ENCODE measurements at places on chromosomes 1 and 21. TPM values are rescaled to one million over a fixed set of nuclear protein-coding genes. Genes with fewer than 3 reads are reported as not detected.

NKAIN1 gene
- 2.2 TPM for polyA plus RNA-seq

KIF26B gene
- polyA plus RNA-seq = 2.4 TPM

IQCC gene
- 2.9 TPM for polyA plus RNA-seq

NID1 gene
- 167 TPM for polyA plus RNA-seq

APCS gene
- polyA plus RNA-seq = not detected

TNFRSF18 gene
- polyA plus RNA-seq = 2.1 TPM

JAM2 gene
- 41.9 TPM for polyA plus RNA-seq

PEX19 gene
- 42.5 TPM for polyA plus RNA-seq

- peak; percentile 85 for DNase-seq
These were observed 25.5 kb downstream of the CAPN9 start for GRCh38 chr1:230772457-230773395.

GRCh38 chr1:62309906-62310305, 9.3 kb downstream of the KANK4 start:
- DNase-seq = no peak

DNA sequence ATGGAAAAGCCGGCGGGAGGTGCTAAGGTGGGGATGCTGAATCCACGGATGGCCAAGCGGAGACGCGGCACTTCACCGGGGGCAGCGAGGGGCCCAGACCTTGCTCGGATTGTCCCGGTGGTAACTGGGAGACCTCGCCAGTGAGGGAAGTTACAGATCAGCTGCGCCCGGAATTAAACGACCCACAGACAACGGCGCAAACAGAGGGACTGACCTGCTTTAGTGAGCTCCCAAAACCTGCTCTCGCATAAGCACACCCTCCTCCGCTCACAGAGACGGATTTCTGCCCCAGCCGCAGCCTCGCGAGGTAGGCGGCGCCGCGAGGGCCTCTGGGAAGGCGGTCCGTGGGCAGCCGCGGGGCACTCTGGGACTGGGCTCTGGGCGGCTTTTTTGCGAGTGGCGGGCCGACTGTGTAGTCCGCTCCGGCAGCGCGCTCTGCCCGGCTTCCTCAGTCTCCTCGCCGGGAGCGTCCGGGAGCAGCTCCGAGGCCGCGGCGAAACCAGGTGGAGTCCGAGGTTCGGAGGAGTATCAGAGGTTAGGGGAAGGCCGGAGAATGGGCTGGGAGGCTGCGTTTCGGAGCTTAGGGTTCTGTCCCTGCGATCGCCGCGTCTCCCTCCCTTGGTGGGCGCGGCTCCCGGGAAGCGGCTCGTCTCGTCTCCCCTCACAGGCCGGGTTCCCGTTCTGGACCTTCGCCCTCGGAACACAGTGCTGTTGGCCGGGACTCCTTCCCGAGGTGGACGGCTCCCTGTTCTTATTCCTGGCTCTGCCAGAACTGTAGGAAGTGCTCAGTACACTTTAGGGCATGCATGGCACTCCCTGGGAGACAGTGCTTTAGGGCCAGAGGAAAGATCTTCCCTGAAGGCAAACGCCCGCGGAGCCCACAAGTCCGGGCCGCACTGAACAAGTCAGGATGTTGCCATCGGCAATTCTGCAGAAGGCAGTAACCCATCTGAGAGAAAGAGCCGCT, at the start of gene EXO5:
Gene EXO5, plus strand, starts transcription at position 393 of the 967 bp plus-strand sequence. CDS start 5,778 bp downstream, outside the sequence.
- DNase-seq = peak; percentile 89

DNA sequence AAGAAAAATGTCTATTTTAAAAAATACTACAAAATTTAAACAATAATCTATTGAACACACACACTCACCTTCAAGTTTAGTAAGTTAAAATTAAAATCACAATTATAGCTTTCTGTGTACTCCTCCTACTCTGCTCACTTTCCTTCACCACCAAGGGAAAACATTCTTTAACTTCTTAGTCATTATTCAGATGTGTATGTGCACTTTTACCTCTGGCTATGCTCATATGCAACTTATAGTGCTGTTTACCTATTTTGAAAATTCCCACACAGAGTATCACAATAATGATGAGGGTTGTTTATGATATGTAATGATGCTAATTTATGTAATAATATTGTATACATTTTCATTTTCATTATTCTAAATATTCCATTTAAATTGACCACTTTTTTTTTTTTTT, 661.4 kb downstream of the MRPL39 start:
- no peak for DNase-seq

DNA sequence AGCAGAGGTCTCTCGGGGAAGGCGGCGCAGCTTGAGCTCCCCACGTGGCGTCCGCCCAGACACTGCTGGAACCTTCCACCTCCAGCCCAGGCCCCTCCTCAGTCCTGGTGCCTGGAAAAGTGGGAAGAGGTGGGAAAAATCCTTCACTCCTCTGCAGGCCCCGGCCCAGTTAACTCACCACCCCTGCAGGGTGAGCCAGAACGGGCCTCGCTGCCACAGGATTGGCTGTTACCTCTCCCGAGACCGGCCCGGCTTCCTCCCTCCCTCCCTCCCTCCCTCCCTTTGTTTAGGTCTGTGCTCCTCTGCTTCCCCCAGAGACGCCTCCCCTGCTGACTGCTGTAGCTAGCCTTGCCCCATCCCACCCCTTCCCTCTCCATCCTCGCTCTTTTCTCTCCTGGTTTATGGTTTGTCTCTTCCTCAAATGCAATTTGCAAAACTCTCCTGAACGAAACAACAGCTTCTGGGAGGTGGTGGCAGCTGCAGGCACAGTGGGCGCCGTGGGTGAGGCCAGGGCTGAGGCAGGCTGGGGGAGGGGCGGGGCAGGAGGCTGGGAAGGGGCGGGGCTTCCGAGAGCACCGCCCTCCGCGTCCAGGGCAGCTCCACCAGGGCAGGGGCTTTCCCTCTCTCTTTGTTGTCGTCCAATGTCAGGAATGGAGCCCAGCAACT, 6.5 kb downstream of the CAPN9 start:
- DNase-seq = peak; percentile 54

GRCh38 chr1:167501515-167502191, 16.7 kb downstream of the CD247 start:
- no peak for DNase-seq

- no peak for DNase-seq
These were observed 223.3 kb upstream of the ZRANB2 start for GRCh38 chr1:71304125-71304524.

GRCh38 chr1:116826818-116827606, 72.8 kb downstream of the CD2 start:
- no peak for DNase-seq

- DNase-seq = no peak
These were observed 48.2 kb downstream of the RPE65 start for GRCh38 chr1:68401506-68401905.

GRCh38 chr1:34871443-34872132, 12.0 kb upstream of the SMIM12 start:
- DNase-seq = no peak

GRCh38 chr21:45993210-45994085, 11.9 kb downstream of the COL6A1 start:
- DNase-seq = no peak

DNA sequence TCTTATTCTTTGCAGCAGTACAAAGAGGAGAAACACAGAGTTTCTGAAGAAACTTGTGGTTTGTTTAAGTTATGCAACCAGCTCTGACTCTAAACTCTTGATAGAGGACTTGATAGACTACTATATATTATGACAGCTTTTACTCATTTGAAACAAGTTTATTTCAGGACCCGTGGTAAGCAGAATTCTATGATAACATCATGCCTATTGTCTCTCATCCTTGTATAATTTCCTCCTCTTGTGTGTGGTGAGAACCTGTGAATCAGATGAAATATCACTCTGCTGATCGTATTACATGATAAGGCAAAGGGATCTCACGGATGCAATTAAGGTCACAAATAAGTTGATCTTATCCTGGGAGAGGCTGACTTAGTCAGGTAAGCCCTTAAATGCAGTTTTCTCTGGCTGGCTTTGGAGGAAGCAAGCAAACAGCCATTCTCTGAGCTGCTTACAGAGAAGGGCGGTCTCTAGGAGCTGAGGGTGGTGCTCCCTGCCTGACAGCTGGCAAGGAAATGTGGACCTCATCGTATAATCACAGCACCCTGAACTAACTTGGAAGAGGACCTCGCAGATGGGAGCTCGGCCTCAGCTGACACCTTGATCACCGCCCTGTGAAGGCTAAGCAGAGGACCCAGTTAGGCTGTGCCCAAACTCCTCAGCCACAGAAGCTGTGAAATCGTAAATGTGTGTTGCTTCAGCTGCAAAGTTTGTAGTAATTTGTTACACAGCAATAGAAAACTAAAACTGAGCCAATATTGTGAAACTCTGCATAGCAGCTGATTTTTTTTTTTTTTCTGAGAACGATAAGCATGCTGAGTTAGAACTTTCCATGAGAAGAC, 151.1 kb upstream of the DPT start:
- peak; percentile 71 for DNase-seq

DNA sequence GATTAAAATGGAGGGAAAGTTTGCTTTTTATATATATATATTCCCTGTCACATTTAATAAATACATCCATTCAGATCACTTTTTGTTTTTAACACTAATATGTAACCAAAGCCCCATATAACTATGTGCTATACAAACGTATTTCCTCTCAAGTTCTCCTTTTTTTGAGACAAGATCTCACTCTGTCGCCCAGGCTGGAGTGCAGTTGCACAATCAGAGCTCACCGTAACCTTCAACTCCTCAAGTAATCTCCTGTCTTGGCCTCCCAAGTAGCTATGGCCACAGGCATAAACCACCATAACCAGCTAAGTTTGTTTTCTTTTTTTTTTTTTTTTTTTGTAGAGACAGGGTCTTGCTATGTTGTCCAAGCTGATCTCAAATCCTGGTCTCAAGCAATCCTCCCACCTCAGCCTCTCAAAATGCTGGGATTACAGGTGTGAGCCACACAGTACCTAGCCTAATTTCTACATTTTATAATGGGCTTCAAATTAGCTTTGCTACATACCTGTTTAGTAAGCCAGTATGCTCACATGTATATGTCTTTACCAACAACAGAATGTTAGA, 120.0 kb downstream of the TGFBR3 start:
- no peak for DNase-seq

DNA sequence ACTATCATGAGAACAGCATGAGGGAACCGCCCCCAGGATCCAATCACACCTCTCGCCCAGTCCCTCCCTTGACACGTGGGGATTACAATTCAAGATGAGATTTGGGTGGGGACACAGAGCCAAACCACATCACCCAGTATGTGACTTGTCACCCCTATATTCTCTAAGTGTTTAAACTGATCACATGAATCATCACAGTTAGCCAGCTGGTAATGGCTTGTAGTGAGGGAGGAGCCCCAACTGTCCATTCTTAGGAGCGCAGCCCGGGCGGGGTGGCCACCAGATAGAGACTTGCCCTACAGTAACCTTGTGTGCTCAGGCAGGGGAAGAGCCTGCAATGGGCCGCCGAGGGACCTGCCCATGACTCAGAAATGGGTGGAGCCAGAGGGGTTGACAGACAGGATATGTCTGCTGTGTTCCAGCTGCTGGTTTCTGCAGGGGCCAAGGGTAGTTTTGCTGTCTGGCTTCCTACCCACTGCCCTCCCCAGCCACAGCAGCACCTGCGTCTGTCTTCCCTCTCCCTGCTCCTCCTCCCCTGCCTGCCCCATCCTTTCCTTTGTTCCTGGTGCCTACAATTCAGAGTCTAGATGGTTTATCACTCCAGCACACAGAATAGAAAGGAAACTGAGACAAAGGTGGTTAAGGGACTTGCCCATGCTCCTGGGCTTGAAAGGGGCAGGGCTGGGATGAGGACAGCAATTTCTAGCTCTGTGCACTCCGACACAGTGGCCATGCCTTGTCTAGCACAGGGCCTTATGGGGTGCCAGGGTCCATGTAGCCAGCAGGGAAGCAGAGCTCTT, 9.2 kb downstream of the ABCG1 start:
- DNase-seq = peak; percentile 85

DNA sequence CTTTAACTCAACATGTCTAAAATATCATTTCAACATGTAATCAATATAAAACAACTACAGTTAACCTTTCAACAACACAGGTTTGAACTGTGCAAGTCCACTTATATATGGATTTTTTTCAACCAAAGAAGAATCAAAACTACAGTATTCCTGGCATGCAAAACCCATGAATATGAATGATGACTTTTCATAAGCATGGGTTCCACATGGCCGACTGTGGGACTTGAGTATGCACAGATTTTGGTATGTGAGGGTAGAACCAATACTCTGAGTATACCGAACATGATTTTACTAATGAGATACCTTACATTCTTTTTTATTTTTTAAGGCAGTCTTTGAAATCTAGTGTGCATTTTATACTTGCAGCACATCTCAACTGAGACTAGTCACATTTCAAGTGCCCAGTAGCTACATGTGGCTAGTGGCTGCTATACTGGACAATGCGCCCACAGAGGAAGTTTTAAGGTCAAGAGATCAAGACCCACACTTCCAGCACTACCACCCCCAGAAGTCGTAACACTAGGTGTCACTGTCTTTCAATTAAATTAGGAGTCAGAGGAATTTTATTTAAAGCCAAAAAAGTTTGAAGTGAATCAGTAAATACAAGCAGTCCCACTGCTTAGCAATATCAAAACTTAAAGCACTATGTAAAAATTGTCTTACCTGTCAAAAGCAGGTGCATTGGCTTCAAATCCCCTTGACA, 40.0 kb downstream of the SYNJ1 start:
- DNase-seq = no peak

GRCh38 chr1:156797212-156797871, 19.3 kb downstream of the SH2D2A start:
- DNase-seq = peak; percentile 67

DNA sequence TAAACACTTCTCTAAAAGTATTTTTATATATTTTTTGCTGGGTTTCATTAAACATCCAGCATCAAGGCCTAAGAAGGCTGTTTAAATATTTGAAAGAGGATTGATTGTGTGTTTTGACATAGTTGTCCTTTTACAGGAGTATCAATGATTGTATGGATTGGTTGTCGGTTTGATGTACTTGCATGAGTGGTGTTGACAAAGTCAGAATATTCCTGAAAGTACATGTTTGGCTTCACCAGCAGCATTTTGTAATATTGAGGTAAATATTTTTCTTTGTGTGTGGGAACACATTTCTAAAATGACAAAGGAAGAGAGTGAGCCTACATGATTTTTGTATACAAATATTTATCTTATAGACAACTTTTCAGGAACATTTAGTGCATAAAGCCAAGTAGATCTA, 269.7 kb downstream of the PTBP2 start:
- no peak for DNase-seq

DNA sequence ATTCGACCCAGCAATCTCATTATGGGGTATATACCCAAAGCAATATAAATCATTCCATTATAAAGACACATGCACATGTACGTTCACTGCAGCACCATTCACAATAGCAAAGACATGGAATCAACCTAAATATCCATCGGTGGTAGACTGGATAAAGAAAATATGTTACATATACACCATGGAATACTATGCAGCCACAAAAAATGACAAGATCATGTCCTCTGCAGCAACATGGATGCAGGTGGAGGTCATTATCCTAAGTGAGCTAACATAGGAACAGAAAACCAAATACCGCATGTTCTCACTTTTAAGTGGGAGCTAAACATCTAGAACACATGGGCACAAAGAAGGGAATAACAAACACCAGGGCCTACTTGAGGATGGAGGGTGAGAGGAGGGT, 115.5 kb downstream of the PTPN14 start:
- DNase-seq = no peak

- peak; percentile 38 for DNase-seq
These were observed 49.4 kb upstream of the DESI2 start for GRCh38 chr1:244603498-244603897.

- DNase-seq = peak; percentile 91
These were observed at the start of gene WNT9A for GRCh38 chr1:227947676-227948492. WNT9A (minus strand) TSS chr1:227947932; CDS start chr1:227947887, 45 bp downstream.
